NCI-H1105 (cell line): ENCODE measurements at places on chromosomes 7 and 10.

- no peak for DNase-seq
Measured at GRCh38 chr7:102097601-102098161, 189.0 kb upstream of the SH2B2 start.

DNA sequence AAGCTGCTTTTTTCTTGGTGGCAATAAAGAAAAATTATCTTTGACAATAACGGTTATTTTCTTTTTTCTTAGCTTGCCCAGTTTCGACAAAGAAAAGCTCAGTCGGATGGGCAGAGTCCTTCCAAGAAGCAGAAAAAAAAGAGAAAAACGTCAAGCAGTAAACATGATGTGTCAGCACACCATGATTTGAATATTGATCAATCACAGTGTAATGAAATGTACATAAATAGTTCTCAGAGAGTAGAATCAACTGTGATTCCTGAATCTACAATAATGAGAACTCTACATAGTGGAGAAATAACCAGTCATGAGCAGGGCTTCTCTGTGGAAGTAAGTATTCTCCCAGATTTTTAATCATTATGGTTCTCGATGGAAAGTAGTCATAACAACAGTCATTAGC lies 33.0 kb downstream of the AKAP9 start:
- no peak for DNase-seq

DNA sequence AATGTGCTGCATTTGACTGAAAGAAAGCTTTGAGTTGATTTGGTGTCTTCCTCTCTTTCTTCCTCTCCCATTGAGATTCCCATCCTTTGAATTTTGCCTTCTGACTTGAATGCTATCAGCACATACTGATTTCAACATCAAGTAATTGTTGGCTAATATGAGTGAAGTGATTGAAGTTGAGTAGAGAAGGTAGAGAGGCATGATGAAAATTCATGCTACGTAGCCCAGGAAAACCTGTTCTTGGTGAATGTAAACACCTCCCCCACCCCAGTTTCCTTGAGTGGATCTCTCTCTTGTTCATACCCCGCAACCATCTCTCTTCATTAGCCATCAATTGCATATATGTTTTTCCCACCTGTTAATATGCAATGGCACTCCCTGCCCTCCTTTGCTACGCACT lies 193.3 kb downstream of the FRMD4A start:
- DNase-seq, result no peak

DNA sequence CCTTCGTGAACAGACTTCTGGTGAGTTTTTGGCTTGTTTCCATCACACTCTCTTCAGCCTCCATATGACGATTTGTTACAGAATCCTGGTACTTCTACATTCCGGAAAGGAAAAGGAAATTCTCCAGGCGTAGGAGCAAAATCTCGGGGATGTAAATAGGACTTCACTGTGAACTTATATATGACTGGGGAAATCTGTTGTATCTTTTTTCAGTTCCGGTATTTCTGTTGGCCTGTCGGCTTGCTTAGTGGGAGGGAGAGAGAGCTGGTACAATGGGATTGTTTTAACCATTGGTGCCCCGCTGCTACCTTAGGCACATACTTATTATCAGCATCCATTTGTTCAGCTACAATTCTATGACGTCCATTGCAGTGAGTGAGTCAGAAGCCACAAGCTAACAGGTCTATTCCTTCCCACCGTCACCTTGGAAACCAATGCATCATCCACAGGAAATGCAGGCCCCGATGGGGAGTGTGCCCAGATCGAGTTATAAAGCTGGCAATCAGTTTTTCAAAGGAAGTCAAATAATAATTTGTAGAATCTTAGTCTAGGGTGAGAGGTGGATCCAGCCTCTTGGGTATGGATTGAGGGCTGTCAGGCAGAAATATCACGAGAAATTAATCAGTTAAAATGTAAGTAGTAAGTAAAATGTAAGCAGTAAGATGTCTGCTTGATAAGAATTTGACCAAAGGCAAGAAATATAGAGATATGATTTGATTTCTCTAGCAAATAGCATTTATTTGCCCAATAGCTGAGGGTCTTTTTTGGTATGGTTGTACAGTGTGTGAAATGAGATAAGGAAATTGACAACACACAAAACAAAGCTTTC lies 92.0 kb upstream of the MKLN1 start:
- no peak for DNase-seq
